ENCODE measurements at places on chromosomes 5 and 9.

GRCh38 chr5:43780586-43780985 is 177.6 kb downstream of the NNT start:
- no peak for DNase-seq

DNA sequence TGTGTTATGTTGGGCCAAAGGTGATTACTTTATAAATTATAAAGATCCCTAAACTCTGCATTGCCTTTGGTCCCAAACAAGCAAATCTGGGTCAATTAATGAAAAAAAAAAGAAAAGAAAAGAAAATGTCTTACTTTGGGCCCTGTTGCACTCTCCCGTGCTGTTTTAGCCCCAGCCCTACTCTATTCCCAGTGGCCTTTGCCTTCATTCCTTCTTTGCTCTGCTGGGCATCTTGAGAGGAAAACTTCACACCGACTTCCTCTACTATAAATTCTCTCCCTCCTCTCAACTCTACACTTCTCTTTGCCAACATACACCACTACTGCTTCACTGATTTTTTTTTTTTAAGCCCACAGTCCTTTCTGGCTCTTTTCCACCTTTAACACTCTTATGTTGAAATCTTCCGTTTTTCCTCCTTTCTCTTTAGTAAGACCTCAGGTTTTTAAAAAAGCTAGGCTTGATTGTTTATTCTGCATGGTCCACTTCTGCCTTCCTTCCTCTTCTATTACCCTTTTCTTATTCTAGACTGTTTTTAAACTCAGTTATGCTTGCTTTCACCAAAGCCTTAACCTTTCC is 4.5 kb upstream of the MSMP start:
- no peak for DNase-seq

- DNase-seq = no peak
These were observed 83.7 kb upstream of the SLC1A3 start for GRCh38 chr5:36522746-36523065.

DNA sequence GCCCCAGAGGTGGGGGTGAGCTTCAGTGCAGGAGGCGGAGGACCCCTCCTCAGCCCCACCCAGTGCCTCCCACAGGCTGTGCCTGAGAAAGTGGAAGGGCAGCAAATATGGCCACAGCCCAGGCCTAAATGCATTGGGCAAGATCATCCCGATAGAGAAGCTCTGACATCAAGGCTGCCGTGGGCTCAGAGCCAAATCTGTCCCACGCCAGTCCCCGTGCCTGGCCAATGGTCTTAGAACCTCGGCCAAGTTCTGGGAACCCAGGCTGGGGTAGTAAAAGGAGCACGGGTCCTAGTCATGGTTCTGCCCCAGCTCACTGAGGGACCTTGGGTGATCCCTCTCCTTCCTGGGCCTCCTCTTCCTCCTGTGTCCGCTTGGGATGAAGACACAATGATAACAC is 27.7 kb upstream of the TNIP1 start:
- no peak for DNase-seq

GRCh38 chr9:75505654-75506053 is 384.8 kb upstream of the PCSK5 start:
- DNase-seq = no peak

DNA sequence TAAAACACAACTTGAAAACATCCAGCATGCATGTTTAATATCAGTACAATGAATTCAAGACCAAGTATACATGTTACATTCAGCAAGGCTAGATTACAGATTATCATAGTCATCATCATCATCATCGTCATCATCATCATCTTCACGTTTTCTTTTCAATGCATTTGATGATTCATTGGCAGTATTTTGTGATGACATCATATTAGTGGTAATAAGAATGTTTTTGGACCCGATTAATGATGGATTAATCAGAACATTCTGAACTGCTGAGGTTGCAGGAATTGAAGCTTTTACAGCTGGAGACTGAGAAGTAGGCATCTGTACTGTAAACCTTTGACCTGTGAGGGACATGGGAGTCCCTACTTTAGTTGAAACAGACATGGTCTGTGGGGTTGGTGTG is 4.5 kb downstream of the AK6 start:
- DNase-seq = no peak

DNA sequence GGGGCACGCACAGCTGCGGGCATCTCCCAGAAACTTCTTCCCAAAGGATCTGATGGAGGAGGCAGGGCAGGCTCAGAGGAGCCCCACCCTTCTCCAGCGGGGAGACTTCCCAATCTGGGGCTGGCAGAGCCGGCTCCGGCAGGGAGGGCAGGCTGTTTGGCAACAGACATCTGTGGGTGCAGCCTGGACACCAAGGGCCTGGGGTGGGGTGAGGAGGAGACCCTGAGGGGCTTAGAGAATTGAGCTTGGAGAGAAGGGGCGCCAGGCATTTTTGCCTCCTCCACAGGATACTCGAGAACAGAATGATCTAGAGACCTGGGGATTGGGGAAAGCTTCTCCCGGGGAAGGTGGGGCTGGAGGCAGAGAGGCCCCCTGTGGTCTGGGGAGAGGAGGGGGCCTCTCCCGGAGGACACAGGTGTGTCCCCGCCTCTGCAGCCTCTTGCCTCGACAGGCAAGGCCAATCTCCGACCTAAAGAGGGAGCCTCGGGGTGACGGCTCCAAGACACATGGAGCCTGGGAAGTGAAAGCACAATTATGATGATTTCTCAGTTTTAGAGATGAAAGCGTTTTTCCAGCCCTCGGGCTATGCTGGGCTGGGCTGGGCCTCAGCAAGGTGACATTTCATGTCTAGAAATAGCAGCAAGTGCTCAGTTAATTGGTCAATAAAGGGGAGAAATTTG is 8.4 kb downstream of the LHX3 start:
- no peak for DNase-seq

GRCh38 chr9:624935-625500 is 216.5 kb upstream of the DMRT1 start:
- DNase-seq = no peak

GRCh38 chr9:95780121-95780520 is 95.4 kb upstream of the ERCC6L2 start:
- DNase-seq = no peak

DNA sequence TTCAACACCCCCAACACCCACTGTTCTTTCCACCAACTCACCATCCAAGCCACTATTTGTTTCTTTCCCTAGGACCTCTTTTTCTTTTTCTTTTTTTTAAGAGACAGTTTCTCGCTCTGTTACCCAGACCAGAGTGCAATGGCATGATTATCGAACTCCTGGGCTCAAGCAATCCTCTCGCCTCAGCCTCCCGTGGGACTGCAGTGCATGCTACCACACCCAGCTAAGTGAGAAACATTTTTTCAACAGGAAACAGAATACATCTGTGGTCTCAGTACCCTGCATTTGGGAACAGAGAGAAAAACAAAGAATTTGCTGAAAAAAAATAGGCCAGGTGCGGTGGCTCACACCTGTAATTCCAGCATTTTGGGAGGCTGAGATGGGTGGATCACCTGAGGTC is 24.6 kb downstream of the B4GALT1 start:
- DNase-seq = no peak

DNA sequence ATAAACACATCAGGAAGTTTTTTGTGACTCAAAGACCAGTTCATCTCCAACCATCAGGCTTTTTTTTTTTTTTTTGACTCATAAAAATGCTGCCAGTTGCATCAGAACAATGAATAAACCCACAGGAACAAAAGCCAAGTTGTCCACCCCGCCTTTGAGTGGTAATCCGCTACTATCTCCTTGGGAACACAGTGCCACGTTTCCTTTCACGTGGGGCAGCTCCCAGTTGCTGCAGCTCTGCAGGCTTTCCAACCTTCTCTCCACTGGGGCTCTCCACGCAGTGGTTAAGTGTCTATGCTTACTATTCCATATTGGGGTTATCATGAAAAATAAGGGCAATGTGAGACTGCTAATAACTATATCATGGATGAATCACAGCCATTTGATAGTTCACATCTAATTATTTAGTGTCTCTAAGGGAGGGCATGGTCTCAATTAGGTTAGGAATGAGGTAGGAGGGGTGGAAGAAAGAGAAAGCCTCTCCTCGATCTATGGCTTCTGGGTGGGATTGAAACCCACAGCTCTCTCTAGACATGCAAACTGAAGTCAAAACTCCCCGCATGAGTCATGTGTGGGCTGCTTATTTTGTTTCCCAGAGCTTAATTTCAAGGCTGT is 55.8 kb upstream of the ACTBL2 start:
- no peak for DNase-seq
